Motor neuron (in vitro differentiated cells): ENCODE measurements at places on chromosomes 7 and 10.
A peak's percentile ranks its signal among the peaks of the same experiment; 100 is the strongest.

DNA sequence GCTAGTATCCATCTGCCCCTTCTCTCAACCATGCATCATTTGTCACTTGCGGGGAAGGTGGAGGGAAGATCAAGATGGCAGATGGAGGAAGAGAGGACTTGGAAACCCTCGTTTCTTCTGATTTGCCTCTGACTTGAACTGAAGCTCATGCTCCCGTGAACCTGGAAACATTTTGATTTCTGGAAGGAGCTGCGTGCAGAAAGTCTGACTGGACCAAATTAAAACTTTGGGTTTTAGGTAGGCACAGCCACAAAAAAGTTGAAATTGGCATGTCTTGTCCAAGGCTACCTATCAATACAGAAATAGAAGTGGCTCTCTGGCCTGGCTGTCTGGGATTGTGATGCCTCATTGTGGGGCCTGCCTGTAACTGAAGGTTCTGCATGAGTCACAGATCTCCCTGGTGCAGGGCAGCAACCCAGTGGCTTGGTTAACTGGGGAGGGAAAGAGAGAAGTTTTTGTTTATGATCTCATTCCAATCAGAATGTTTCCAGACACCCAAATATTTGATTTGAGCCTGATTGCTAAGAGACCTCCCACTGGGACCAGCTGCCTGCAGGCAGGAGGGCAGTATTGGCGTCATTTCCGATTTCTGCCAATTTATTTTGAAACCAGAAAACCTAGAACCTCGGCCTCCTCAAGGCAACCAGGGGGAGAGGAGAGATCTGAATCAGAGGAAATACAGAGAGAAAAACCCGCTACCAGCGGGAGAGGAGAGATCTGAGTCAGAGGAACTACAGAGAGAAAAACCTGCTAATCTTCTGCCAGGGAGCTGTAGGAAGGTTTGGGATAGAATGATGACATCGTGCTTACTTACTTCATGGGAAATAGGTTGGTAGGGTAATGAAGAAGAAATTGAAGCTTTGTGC is 363.6 kb downstream of the ANKRD30A start:
- ATAC-seq: no peak

DNA sequence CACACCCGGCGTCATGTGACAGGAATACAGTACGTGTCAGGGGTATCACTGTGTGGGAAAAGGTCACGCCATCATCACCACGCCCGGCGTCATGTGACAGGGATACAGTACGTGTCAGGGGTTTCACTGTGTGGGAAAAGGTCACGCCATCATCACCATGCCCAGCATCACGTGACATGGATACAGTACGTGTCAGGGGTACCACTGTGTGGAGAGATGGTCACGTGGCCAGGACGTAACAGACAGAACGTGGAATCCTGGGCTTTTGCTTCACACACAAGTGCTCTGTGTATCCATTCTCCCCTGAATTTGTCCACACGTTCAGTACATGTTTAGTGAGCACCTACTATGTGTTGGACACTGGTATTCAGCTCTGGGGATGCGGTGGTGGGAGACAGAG is 34.5 kb upstream of the DIP2C start:
- no peak for ATAC-seq

DNA sequence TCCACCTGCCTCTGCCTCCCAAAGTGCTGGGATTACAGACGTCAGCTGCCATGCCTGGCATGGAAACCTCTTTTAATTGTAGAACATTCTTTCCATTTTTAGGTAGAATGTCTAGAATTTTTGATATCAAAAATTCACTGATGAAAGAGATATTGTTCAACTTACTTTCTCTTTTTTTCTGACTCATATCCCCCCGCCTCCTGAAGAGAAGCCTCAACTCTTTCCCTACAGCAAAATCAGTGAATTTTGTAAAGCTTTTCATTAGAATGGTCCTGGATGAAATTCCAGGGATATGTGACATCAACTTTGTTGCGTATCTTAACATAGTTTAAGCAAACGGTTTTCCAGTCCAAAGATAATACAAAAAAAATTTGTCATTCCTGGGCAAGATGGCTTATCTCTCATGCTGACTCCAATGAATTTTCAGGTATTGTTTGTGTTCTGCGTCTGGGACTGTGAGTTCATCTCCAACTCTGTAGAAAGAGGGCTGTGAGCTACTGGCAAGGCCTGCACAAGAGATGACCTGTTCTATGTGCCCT is 256.8 kb downstream of the BMPER start:
- ATAC-seq: no peak

- ATAC-seq: no peak
Observed at GRCh38 chr7:149141893-149142292, 5.4 kb upstream of the ZNF398 start.

DNA sequence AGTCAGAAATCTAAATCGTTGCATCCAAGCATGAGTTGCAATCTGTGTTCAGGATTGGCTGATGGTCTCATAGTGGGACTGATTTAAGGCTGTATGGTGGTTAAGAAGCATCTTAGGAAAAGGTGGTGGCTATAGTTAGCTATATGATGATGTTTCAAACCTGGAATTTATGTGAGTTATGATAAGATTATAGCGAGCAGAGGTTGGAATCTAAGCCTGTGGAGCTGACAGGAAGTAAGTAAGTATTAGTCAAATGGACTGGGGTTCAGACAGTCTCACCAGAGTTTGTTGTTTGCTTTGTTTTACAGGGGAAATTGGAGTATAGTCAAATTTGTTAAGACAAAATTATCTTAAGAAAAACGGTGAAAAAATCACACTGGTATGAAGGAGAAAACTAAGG is 56.7 kb downstream of the ANKRD7 start:
- no peak for ATAC-seq

GRCh38 chr7:93890464-93891068 is at the start of gene TFPI2:
TFPI2 (minus strand) TSS chr7:93890753; CDS start chr7:93890678, 75 bp downstream.
- ATAC-seq: peak; percentile 84

DNA sequence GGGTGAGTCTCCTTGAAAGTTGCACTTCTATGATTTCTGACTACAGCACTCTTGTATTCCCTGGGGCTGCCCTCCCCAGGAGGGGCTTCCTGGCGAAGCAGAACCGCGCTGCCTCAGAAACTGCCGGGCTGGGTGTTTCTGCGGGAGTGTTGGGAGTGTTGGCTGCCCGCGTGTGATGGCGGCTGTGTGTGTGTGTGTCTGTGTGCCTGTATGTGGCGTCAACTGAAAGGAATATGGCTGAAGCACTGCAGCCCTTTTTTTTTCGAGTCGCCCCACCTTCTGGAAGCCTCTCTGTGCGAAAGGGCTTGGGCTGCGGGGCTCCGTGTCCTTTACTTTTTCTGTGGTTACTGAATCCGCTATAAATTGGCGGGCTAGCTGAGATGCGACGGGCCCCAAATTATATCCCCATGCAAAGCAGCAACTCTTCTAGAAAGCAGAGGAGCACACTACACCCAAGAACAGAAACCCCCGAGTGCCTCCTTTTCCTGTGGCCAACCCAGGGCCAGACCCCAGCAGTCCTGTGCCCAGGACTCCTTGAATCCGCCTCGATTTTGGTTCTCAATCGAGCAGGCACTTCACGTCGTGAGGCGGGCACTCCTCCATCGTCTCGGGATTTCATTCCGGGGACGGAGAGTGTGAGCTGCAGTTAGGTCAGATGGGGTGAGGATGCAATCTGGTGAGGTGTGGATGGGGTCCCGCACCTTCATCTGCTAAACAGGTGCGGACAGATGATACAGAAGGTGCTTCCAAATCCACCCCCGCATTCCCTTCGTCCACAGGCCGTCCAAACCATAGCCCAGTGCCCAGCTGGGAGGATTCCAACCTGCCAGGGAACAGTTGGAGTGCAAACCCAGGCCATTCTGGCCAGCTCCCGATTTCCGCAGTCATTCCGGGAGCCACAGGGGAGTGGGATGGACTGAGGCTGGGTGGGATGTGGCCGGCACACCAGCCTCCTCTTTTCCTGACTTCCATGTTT is 22.5 kb upstream of the ZNF273 start:
- no peak for ATAC-seq

DNA sequence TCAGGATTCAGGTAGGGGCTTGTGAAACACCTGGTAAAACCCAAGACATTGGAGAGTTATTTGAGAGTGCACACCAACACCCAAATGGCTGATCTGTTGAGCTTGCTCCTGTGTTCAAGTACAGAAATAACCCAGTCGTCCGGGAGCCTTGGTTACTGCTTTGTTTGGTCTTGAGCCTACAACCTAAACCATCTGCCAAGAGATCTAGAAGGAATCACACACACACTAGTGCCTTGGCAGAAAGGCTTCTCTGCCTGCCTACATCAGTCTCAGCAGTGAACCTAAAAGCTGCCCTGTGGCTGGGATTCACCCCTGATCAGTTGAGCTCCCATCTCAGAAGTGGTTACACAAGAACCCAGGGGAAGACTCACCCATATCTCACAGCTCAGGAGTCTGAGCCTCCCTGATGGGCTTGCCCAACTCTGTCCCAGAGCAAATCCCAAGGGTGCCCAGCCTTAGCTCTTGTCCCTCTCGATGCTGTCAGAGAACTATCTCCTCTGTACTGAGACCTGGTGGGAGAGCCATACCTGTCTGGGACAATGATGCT is 167.6 kb downstream of the CXCL12 start:
- no peak for ATAC-seq
